DND-41 (cell line): ENCODE measurements at places on chromosomes 1 and 21.

- DNase-seq = no peak
Measured at GRCh38 chr1:178928976-178929375, 58.1 kb upstream of the ANGPTL1 start.

DNA sequence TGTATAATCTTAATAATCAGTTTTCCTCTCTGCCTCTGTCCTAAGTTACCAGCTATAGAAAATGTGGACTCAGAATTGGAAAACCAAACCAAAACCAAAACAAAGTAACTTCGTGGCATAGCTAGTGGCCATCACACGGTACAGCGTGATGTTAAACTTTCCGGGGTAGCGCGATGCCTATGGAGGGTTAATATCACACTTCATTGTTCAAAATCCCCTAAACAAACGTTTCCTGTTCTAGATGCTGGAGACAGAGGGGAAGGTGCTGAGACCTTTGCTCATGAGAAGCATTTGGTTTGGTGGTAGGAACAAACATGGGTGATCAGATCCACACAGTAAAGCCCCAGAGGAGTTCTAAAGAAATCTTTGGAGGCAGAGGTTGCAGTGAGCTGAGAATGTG is 4.9 kb downstream of the AADACL4 start:
- DNase-seq = no peak

DNA sequence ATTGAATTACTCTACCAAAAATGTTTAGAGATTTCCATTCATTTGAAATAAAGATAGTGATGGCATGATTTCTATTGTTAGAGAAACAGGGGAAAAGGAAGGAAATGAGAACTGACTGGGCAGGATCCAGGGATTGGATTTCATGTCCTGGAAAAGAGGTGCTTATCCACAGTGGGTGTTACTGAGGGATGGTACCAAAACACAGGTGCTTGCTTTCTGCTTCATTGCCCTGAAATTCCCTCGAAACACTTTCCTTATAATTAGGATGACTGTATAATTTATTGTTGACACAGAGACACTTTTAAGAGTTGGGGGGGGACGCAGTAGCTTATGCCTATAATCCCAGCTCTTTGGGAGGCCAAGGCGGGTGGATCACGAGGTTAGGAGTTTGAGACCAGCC is 185.0 kb upstream of the KCNK2 start:
- no peak for DNase-seq

DNA sequence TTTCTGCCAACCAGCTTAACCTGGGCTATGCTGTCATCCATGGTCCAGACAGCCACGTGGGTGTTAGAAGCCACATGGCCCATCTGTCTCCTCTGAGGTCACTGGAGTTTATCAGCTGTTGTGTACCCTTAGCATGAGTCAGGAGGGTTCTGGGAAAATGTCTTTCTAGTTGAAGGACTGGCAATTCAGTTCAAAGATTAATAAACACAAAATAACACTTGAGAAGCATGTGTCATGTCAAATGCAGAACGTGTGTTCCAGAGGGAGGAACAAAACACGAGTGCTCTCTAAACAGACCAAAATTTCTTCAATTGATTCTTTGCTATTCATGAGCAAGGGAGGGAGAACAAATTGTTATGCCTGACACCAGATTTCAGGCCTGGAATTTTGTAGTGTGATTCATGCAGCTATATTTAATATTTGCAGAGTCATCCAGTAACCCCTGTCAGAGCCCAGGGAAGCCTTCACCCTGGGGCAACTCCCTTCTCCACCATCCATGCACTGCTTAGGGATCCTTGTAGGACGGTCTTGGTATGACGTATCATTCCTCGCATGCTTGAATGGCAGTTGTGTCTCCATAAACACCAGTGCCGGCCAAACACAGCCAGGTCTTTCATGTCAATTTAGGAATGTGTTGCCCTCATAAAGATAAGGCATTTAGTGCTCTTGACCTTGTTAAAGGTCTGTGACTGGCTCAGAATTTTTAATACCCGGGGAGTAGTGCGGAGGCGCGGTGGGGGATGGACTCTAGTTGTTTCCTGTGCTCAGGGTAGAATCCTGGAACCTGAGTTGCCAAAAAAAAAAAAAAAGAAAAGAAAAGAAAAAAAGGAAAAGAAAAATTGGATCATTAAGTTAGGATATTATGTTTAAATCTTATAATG is 27.7 kb upstream of the DYRK1A start:
- DNase-seq = no peak

GRCh38 chr1:92980732-92981647 is 19.7 kb upstream of the DIPK1A start:
- peak; percentile 46 for DNase-seq

DNA sequence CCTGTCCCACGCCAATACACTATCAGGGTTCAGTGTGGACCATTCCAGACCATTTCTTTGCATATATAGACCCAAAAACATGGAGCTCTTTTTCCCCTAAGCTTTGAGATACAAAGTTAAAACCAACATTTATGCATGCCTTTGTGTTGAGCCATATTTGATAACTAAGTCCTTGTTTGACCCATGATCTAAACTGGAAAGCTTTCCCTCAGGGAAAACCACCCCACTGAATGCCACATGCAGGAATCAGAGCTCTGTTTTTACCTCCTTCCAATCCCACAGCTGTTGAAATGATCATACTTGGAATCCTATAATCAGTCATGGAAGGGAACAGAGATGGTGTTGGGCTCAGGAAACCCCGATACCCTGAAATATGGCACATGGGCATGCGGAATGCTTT is 14.8 kb upstream of the SLC45A1 start:
- no peak for DNase-seq

DNA sequence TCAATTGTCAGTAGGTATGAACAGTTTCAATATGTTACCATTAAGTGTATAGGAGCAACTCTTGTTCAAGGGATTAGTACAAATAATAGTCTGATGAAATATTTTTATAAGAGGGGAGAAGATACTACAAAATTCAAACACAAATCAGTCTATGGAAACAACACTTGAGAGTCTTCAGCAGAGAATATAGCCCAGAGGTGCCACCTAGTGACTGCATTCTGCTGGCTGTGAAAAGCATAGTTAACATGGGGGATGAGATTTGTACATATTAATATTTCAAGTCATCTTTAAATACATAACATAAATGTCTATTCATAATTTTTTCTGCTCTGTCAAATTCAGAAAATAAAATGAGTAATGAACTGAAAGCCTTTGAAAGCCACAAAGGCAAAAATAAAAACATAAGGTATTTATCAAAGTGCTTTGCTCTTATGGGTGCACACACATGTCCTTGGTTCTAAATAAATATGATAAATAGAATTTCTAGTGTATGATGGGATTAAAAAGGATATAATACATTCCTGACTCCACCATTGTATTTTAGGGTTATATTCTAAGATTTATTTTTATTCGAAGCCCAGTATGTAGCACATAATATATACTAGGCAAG is 440.9 kb upstream of the ZRANB2 start:
- DNase-seq = peak; percentile 59

- no peak for DNase-seq
Measured at GRCh38 chr1:187985897-187986654, 1157.3 kb downstream of the PLA2G4A start.

GRCh38 chr1:98292994-98293393 is 368.5 kb upstream of the SNX7 start:
- no peak for DNase-seq

- DNase-seq = no peak
Measured at GRCh38 chr1:33655496-33655895, 183.1 kb downstream of the ZSCAN20 start.

DNA sequence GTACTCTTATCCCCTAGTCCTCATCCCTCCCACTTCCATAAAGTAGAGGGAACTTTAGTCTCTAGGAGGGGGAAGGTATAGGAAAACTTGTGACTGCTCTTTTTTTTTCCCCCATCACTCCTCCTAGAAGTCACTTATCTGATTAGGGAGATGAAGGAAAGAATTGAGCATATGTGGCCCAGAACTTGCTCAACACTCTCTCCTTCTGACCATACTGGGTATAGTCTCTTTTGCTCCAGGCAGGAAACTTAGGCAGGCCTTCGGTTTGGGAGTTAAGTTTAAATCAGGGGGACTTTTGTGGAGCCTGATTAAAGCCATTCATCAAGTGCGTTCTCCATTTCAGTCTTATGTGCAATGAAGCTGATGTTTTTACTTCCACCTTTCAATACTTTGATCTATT is 5.8 kb downstream of the UBE2U start:
- no peak for DNase-seq

DNA sequence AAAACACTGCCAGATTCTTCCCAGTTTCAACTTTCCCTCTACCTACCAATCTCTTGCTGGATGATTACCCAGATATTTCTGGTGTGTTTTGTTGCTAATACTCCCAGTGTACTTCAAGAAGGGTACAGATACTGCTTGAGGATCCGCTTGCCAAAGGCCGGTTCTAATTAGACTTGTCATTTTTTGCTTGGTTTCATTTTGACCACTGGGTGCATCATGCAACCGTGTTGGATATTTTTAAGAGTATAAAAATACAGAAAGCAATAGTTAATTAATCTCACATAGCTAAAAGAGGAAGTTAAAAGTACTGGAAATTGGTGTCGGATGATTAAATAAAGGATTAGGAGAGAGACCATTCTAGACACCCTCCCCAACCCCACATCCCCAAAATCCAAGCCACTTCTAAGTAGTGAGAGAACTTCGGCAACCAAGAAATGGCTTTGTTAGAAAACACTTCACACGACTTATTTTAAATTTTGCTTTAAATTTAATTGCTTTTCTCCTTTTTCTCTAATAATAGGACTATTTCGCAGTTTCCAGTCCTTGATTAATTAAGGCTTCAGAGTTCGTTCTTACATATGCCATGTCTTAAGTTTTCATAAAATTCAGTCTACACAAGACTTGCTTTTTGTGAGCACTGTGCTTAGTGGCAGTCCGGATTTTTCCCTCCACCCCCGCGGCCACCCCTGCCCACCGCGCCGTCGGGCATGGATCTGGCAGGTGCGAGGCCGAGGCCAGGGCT is 2.5 kb upstream of the CDKN2C start:
- no peak for DNase-seq

DNA sequence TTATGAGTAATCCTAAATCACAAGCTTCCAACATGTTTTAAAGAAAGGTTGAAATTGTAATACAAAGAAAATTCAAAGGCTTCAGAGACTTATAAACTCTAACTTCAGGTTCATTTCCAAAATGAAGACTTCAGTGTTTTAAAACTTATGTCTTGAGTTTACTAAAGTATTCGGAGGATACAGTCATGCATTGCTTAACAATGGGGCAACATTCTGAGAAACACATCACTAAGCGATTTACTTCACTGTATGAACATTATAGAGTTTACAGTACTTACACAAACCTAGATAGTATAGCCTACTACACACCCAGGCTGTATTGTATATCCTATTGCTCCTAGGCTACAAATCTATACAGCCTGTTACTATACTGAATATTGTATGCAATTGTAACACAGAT is 38.3 kb downstream of the CEP170 start:
- no peak for DNase-seq

- DNase-seq = no peak
Measured at GRCh38 chr1:8712413-8713231, 104.8 kb downstream of the RERE start.

DNA sequence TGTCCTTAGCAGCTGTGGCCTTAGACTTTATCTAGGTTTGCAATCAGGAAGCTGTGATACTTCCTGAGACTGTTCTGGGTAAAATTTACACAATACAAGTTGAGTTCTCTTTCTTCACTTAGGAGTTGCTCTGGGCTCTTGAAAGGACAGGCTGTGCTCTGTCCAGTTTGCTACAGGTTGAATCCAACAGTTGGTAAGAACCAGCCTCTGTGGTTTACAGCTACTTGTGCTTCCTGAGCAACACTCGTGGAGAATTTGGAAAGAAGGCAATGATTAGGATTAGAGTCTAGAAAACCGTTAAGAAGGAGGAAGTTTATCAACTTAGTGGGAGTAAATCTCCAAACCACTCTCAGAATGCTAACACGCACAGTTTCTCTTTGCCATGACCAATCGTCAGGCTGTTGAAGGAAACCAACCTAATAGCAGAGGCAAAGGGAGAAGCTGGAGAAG is 26.8 kb downstream of the GFI1 start:
- DNase-seq = peak; percentile 63

- DNase-seq = no peak
Measured at GRCh38 chr21:28126521-28127174, 866.0 kb downstream of the LTN1 start.

- no peak for DNase-seq
Measured at GRCh38 chr1:16615253-16616252, 2.2 kb upstream of the NBPF1 start.

GRCh38 chr1:171718216-171718615 is 23.6 kb downstream of the VAMP4 start:
- DNase-seq = no peak

DNA sequence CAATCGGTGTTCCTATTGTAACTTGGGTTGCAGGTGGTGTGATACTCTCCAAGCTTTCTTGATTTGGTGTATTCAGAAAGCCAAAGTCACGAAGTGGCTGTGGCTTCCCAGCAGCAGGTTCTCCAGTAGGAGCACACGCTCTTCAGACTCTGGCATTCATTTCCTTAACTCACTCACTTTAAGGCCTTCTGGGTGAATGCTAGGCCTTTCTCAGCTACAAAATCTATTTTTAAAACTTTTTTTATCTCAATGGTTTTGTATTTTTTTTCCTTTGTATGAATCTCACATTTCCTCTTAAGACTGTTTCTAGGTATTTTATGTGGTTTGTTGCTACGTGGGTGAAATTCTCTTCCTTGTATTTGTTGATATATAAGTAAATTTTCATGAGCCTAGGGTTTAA is 22.9 kb upstream of the PKN2 start:
- no peak for DNase-seq

GRCh38 chr1:1425753-1426495 is 4.8 kb upstream of the ANKRD65 start:
- DNase-seq = no peak

GRCh38 chr1:2003541-2004131 is at the start of gene CFAP74:
CFAP74 (minus strand) TSS chr1:2003786; CDS start chr1:1990956, 12,830 bp downstream.
- DNase-seq = no peak

DNA sequence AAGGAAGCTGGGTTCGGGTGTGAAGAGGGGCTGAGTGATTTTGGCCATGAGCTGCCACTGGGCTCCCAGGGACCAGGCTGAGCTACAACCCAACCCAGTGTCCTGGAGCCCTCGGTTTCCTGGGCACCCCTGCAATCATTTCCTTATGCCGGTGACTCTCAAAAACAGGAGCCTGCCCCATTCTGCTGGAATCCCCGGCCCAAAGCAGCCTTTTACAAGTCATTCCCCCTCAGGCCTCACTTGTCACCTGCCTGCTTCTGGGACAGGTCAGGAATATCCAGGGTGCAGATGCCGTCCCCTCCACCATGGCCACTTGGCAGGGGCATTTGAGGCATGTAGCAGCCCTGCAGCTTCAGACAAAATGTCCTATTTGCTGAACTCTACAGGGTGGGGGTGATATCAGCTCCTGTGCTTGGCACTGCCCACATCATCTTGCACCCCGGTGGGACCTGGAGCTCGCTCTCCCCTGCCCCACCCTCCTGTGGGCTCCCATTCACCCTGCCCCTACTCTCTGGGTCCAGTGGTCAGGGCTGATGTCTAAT is 30.0 kb downstream of the CDK18 start:
- DNase-seq = no peak
